HCT116 (cell line): ENCODE measurements at places on chromosomes 16 and 17.

- no peak for DNase-seq
Measured at GRCh38 chr17:17860766-17861107, 24.0 kb upstream of the SREBF1 start.

GRCh38 chr17:18160128-18160856, 23.3 kb upstream of the ALKBH5 start:
- no peak for DNase-seq

- DNase-seq: no peak
Measured at GRCh38 chr16:9955677-9956076, 226.6 kb downstream of the GRIN2A start.

GRCh38 chr16:68284847-68285246, 20.5 kb downstream of the SLC7A6 start:
- no peak for DNase-seq
